ENCODE measurements at places on chromosomes 4 and X.

DNA sequence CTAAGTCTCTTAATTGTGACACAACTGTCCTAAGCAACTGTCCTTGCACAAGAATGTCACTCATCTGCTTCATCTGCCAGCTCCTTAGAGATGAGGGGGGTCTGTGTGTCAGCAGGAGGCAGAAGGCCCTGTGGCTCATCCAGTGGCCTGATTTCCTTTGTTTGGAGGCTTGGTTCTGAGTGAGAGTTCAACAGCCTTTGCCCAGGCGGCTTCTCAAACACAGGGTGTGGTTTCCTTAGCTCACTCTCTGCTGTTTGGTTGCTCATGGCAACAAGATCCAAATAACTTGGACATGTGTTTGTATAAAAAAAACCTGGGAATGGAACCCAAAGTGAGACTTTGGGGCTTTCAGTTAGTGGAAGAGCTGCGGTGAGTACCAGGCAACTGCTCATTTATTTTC, 46.6 kb downstream of the MAP7D3 start:
- DNase-seq = no peak

- no peak for DNase-seq
Observed at GRCh38 chr4:101244349-101244748, 103.0 kb downstream of the PPP3CA start.

DNA sequence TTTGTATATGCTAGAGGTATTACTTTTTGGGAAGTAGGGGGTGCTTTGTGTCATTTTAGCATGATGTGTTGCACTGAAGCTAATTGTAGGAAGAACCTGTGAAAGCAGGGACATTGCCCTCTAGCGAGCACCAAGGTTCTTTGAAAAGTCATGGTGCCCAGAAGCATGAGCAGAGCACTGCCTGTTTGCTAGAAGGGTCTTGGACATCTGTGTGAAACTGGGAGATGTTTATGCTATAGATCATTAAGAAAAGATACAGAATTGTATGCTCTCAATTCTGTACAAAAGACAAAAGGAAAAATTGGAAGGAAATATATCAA, 14.7 kb downstream of the GRPR start:
- no peak for DNase-seq

DNA sequence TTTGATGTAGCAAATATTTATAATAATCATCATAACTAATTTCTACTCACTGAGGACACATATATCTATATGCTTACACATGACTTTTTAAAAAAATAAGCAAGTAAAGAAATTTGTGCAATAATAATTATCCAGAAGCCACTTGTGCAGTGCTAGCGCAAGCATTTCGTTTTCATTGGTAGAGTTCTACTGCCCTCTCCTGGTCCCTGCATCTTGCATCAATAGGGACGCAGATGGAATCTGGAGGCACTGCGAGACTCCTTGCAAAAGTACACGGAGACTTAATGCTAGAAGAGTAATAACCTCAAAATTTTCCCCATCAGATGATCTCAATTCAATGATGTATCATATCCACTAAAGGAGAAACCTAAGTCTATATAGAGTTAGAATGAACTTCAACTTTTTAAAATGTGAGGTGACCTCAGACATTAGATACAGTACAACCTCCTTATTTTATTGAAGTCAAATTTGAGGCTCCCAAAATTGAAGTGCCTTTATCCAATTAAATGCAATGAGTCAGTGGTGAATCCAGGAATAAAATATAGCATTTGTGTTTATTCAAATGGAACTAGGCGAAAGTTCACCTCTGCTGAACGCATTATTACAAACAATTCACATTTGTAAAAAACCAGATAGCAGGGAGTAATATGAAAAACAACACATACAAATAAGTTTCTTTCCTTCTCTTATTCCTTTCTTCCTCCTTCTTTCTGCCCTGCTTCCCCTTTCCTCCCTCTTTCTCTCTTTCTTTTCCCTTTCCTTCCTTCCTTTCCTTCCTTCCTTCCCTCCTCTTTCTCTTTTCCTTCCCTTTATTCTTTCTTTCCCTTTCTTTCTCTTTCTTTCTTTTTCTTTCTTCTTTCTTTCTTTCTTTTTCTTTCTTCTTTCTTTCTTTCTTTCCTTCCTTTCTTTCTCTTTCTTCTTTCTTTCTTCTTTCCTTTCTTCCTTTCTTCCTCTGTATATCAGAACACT, 450.0 kb downstream of the ANKRD50 start:
- no peak for DNase-seq

- DNase-seq = no peak
Observed at GRCh38 chr4:152278505-152279233, 257.2 kb downstream of the FBXW7 start.

DNA sequence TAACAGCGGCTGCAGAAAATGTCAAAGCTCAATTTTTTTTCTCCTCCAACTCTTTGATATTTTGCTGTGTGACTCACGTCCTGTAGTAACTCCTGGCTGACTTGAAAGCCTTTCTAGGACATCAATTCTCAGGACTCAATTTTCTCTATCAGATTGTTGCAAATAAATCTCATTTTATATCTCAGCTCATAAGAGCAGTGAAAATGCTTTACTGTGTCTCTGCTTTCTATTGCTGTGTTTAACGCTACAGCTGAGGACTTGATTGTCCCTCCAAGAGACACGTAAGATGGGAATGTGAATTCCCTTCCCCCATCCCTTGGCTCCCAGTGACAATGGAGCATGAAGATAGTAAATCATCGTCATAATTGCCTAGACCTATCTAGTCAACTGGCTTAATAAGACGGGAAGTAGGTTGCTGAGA, 20.5 kb upstream of the CBR4 start:
- DNase-seq = no peak

GRCh38 chr4:87657525-87657924, 7.4 kb downstream of the DMP1 start:
- DNase-seq = no peak

DNA sequence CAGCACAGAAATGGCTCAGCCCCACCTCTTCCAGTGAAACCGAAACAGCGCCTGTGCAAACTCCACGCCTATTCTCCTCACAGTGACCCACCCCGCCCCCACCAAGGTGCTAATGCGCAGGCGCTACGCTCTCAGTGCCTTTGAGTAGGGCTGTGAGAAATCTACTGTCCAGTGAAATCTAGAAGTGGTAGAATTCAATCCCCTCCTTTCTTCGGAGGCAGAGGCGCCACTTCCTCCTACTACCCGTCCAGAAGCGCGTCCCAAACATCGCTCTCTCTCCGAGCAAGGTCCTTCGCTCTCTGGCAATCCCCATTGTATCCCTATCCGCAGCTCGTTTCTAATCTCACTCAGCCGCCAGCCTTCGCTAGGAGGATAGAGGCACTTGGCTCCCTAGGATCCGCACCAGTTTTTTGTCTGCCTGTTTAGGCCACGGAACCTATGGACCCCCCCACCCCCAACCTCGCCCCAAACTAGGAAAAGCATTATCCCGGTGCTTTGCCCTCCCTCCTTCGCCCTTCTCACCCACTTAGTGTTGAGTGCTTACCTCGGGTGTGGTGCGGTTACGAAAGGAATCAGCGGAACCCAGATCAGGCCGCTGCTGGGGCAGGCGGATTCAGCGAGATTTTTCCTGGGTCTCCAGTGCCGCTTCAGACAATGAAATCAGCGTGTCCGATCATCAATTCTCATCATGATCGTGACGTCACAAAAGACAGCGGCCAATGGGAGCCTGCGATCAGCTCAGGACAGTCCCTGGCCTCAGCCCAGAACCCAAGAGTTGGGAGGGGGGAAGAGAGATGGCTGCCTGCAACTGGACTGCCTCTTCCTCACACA, at the start of gene HDX:
Gene HDX (minus strand): TSS at position 656 of the 831 bp plus-strand sequence. CDS start 27,056 bp downstream, outside the sequence.
- DNase-seq = peak; percentile 13

GRCh38 chr4:54392479-54392878, 163.4 kb downstream of the PDGFRA start:
- DNase-seq = no peak

GRCh38 chr4:128957459-128957858, 135.9 kb downstream of the SCLT1 start:
- no peak for DNase-seq

DNA sequence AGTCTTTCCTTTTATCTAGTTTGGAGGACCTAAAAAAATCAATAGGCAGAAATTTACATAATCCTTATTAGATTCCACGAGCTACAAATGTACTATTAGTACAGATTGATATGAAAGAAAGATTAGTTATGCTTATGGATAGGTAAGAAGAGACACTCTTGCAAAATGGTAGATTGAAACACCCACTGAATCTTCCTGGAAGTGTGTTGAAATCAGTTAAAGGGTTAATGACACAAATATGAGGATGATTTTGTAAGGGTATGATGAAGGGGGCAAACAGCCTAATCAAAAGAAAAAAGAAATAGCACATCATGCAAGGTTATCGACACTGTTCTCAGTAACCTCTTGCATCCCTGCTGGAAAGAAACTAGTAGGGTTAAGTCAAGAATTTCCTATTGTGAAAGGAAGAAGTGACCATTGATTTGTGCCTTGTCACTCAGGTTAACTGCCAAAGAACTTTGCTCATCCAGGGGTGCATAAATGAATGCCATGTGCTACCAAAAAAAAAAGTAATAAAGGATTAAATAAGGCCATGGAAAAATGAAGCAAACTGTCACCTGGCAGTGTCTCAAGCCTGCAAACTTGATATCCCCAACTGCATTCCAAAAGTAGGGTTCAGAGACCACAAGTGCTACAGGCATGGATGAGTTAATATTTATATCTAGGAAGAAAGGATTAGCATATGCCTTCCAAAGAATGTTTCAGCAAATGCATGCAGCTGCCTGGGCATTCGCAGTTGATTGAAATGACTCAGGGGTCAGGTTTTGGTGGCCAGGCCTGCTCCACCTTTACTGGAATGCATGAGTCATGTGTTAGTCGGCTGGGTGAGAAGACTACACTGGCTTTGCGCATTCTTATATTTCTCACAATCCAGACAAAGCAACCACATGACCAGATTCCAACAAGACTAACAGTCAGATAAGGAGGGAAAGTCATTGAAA, 78.3 kb upstream of the ATXN3L start:
- DNase-seq = no peak

DNA sequence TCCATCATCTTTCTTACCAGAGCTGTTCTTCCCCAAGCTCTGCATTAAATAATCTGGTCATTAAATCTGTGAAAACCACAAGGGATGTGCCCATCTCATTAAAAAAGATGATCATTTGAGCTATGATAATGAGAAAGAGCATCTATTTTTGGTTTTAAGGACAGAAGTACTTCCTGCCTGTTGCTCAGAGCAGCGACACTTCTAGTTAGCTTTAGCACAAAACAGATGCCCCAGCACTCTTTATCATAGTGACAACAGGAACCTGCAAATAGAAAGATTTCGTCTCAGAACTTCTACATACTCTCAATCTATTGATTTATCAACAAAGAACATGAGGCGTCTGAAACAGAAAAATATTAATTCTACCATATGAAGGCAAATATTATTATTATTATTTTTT, 140.1 kb downstream of the APBB2 start:
- DNase-seq = no peak

DNA sequence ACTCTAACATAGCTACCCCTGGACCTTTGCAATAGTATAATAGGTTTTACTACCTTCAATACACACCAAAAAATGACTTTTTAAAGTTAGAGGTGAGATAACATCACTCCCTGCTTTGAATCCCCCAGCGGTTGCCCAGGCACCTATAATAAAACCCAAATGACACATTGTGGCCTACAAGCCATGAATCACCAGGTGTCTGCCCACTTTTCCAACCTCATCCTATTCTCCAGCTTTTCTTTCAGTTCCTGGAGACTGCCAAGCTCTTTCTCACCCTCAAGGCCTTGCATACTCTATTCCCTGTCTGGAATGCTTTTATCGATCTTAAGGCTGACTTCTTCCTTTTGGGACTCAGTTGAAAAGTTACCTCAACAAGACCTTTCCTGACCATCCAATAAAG, 16.4 kb upstream of the PRSS48 start:
- no peak for DNase-seq

GRCh38 chrX:56805399-56805798, 76.4 kb downstream of the NBDY start:
- no peak for DNase-seq

GRCh38 chrX:132388371-132388770, 100.5 kb downstream of the MBNL3 start:
- no peak for DNase-seq

- no peak for DNase-seq
Observed at GRCh38 chr4:4225915-4226605, 669 bp downstream of the OTOP1 start.

DNA sequence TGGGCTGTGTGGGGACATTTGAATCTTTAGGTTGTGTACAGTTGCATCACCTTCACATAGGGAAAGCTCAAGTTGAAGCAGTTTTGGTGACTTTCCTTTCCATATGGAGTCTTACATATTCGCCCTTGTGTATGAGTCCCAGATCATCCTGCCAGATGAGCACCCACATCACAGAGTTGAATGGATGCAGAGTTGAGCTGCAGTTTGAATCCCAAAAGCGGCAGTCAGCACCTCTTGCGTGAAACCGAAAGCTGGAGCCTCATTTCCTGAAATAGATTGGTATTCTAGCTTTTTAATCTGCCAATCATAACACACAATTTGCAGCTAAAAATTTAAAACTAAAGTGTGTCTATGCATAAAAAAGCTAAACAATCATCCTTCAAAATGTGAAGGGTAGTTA, 162.9 kb upstream of the DIPK2B start:
- no peak for DNase-seq

GRCh38 chr4:41399231-41399630, 138.7 kb upstream of the LIMCH1 start:
- no peak for DNase-seq

GRCh38 chrX:24498975-24499374, 33.9 kb downstream of the PDK3 start:
- no peak for DNase-seq

- DNase-seq = no peak
Observed at GRCh38 chrX:54785901-54786300, 12.2 kb downstream of the ITIH6 start.

DNA sequence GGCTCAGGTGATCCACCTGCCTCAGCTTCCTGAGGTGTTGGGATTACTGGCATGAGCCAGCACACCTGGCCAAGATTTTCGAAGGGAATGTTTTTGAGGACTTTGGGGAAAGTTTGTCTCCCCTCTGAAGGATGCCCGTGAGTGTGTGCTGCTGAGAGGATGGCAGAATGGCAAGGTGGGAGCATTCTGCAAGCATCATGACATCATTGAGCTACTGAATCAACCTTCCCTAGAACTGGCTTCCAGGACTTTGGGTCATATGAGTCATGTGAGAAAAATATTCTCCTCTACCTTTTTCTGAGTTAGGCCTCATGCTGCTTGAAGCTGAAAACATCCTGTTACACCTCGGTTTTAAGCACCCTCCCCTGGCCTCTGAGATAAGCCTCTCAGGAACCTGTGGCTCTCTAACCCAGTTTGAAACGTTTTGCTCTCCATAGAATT, 31.0 kb downstream of the TMEM131L start:
- DNase-seq = no peak

DNA sequence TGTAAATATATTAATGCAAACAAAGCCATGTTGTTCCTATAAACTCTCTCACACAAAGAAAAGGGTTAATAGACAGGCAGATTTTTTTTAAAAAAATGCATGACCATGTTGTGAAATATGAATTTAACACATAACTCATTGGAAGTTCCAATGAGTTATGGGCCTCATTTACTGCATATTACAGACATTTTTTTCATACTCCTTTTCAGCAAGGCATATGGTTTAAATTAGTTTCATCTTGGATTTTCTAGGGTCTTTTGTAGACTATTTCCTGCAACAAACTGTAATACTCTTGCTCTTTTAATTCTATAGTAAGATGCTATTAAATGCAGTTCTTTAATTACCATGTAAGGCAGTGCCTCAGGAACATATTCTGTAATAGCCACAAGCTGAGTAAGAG, 323.1 kb downstream of the GBA3 start:
- no peak for DNase-seq

Measured in stimulated activated CD8-positive, alpha-beta memory T cell treated with anti-CD3 and anti-CD28 coated beads, Interleukin-15, amount 100 ng/mL, for 1 hour (primary cell).